ENCODE measurements at places on chromosomes 11 and 22.

GRCh38 chr11:2263724-2264360, 6.5 kb downstream of the ASCL2 start:
- DNase-seq: no peak

GRCh38 chr11:2702771-2703362, 3.1 kb upstream of the KCNQ1OT1 start:
- no peak for DNase-seq

- no peak for DNase-seq
Measured at GRCh38 chr22:40665312-40665711, 14.0 kb upstream of the MCHR1 start.

- no peak for DNase-seq
Measured at GRCh38 chr11:134313821-134314607, 17.8 kb upstream of the GLB1L2 start.

DNA sequence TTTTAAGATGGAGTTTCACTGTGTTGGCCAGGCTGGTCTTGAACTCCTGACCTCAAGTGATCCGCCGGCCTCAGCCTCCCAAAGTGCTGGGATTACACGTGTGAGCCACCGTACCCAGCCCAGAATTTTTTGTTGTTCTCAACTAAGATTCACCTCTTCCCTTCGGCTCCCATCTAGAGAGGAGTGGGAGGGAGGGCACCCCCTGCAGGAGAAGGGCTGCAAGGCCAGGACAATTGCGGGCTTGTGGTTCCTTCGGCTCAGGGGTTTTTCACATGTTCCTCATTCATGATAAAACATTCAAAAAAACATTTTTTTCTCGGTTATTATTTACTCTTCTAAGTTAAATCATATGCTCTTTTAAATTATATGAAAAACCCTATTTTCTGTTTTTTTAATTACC, 201.1 kb upstream of the LRRC4C start:
- no peak for DNase-seq

- no peak for DNase-seq
Measured at GRCh38 chr22:31286360-31287255, 5.7 kb downstream of the PIK3IP1 start.

DNA sequence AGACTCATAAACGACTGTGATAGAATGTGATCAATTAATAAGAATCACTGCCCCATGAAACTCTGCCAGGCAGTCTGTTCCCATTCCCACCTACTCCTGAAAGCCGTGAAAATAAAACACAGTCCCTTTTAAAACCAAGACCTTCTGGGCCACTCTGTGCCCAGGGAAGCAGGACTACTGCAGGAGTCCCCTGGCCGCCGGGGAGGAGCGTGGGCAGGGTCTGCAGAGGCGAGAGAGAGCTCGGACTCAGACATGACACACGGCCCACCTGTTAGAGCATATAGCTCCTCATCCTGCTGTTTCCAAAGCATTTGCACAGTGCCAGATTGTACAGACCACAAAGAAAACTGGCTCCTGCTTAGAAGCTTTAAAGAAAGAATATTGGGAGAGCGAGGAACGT, 400.5 kb downstream of the SHANK2 start:
- DNase-seq: no peak

All from activated T-helper 1 cell treated with anti-CD3 and anti-CD28 coated beads, Interleukin-2, amount 50 U/mL, for 16 hours (primary cell).